ENCODE measurements at places on chromosomes 2 and 18. TPM values are rescaled to one million over a fixed set of nuclear protein-coding genes. Genes with fewer than 3 reads are reported as not detected.
A peak's percentile ranks its signal among the peaks of the same experiment; 100 is the strongest.

CHRND gene
- not detected for polyA plus RNA-seq

- no peak for DNase-seq
These were observed 177.7 kb upstream of the OSR1 start for GRCh38 chr2:19536136-19536535.

FAM161A gene
- 0.53 TPM for polyA plus RNA-seq

DNA sequence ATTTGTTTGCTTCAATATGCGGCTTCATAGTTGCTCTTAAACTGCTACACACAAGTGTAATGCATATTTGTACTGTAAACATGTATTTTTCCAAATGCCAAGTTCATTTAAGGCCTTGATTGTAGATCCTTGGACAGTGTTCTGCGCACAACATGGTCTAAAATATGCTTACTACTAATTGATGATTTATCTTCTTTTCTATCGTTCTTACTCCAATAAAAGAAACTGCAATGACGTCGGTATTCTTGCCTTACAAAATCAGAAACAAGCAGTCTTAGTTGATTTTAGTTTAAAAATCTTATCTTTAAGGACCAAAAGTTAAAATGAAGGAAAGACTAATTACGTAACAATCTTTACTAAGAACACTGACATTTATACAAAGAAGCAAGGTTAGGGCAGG, 224.3 kb upstream of the SMAD7 start:
- no peak for DNase-seq

GRCh38 chr18:29726646-29727045, 1315.9 kb downstream of the DSC3 start:
- DNase-seq: no peak

GRCh38 chr2:150809103-150809502, 321.6 kb upstream of the RND3 start:
- DNase-seq: no peak

DNA sequence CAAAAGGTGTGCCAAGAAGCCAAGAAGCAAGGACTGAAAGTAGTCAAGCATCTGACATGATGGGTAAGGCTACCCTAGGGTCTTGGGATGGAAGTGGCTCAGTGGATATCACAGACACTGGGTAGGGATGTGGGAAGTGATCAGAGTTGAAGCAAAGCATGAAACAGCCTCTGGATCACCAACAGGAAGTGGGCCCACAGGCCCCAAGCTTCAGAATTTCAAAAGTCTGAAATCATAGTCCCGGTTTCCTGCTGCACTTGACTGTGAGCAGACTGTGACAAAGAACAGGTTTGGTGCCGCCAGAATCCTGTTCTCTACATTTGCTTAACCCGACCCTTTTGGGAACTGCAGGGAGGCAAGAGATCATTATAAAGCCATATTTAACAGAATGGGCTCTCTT, 57.4 kb downstream of the SP100 start:
- peak; percentile 31 for DNase-seq

SFT2D3 gene
- polyA plus RNA-seq: 3.5 TPM

DNA sequence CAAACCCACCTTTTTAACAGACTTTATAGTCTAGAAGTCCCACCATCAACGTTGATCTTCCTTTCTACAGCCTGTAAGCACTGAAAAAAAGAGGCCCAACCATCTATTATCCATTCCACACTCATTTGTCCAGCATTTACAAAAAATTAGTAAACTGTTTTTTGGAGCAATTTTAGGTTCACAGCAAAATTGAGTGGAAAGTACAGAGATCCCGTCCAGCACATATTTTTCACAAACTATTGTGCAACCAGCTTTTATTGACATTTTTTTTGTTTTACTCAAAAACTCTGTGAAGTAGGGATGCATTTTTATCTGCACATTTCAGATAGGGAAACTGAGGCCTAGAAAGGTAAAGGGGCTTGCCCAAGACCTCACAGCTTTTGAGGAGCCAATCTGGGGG, 68.6 kb downstream of the TNP1 start:
- no peak for DNase-seq

GRCh38 chr2:104332731-104333130, 521.2 kb upstream of the POU3F3 start:
- no peak for DNase-seq

DNA sequence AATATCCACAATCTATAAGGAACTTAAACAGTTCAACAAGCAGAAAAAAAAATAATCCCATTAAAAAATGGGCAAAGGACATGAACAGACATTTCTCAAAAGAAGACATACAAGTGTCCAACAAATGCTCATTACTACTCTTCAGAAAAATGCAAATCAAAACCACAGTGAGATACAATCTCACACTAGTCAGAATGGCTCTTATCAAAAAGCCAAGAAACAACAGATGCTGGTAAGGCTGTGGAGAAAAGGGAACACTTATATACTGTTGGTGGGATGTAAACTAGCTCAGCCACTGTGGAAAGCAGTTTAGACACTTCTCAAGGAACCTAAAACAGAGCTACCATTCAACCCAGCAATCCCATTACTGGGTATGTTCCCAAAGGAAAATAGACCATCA, 7.2 kb upstream of the CRYGB start:
- no peak for DNase-seq

GRCh38 chr2:9211496-9211895, 4.9 kb downstream of the ASAP2 start:
- DNase-seq: no peak

DYNAP gene
- polyA plus RNA-seq: not detected

GRCh38 chr2:141994066-141994465, 136.8 kb downstream of the LRP1B start:
- DNase-seq: no peak

STAT1 gene
- 20.3 TPM for polyA plus RNA-seq

- no peak for DNase-seq
These were observed 57.7 kb downstream of the TRABD2A start for GRCh38 chr2:84823229-84823628.

GRB14 gene
- polyA plus RNA-seq: not detected

ZNF514 gene
- polyA plus RNA-seq: 15.5 TPM

DNA sequence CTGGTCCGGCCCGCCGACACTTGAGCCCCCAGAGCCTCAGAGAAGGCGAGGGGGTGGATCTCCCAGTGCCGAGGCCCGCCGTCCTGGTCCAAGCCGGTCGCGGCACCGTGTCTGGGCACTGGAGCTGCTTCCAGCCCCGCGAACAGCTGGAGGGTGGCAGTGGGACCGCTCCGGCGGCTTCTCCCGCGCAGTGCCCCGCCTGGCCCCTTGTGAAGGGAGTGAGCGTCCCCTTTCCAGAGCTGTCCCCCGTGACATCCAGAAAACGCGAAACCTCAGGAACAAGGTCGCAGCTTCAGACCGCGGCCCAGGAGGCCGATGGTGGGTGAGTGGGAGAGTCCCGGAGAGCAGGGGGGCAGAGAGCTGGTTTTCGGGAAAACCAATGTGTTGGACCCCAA, 579 bp upstream of the EMX1 start:
- no peak for DNase-seq

GRCh38 chr18:40577239-40577980, 1377.6 kb upstream of the PIK3C3 start:
- no peak for DNase-seq

Measured in B cell (primary cell).